ENCODE measurements at places on chromosomes 6 and 20. TPM values are rescaled to one million over a fixed set of nuclear protein-coding genes. Genes with fewer than 3 reads are reported as not detected.

RSPO4 gene
- total RNA-seq = 0.93 TPM

GRCh38 chr6:34260576-34261267 lies 11.9 kb upstream of the SMIM29 start:
- DNase-seq = no peak

- no peak for DNase-seq
These were observed 9.3 kb downstream of the COX7A2 start for GRCh38 chr6:75234126-75234865.

GRCh38 chr6:12353731-12354130 lies 63.6 kb downstream of the EDN1 start:
- DNase-seq = no peak

DNA sequence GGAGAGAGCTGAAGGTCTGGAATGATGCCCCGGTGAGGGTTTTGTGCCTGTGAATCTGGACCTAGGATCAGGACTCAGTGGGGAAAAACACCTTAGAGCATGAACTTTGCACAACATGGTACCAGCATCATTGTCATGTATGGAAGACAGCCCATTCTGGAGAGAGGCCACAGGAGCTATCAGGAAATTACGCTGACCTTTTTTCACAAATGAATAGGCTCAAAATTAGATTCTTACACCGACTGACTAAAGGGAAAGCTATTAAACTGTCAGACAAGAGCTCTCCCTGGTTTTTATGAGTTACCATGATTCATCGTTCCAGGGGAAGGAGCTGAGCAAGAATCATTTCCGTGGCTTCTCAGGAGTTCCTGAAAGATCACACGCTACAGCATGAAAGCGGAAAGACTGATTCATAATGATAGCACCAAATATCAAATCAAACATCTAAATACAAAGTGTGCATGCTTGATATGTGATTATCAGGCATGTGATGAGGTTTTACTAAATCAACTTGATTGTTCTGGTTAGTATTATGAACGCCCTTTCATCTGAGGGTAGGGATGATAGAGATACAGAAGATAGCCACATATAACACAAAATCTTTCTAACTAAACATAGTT lies 224.9 kb upstream of the SMLR1 start:
- no peak for DNase-seq

GRCh38 chr6:111173946-111174345 lies 86.6 kb downstream of the SLC16A10 start:
- DNase-seq = no peak

- DNase-seq = peak; percentile 70
These were observed 25.4 kb upstream of the HLA-E start for GRCh38 chr6:30463651-30464618.
